ENCODE measurements at places on chromosomes 1 and 21. TPM values are rescaled to one million over a fixed set of nuclear protein-coding genes. Genes with fewer than 3 reads are reported as not detected.

RHCE gene
- total RNA-seq, result not detected

GRCh38 chr1:33228935-33229487 lies 27.3 kb upstream of the ZNF362 start:
- DNase-seq, result peak; percentile 87

CLDN17 gene
- not detected for total RNA-seq

- DNase-seq, result no peak
Observed at GRCh38 chr1:24972221-24972914, 42.3 kb upstream of the RUNX3 start.

C8B gene
- not detected for total RNA-seq

- DNase-seq, result no peak
Observed at GRCh38 chr1:14340002-14340785, 258.3 kb upstream of the KAZN start.

DNA sequence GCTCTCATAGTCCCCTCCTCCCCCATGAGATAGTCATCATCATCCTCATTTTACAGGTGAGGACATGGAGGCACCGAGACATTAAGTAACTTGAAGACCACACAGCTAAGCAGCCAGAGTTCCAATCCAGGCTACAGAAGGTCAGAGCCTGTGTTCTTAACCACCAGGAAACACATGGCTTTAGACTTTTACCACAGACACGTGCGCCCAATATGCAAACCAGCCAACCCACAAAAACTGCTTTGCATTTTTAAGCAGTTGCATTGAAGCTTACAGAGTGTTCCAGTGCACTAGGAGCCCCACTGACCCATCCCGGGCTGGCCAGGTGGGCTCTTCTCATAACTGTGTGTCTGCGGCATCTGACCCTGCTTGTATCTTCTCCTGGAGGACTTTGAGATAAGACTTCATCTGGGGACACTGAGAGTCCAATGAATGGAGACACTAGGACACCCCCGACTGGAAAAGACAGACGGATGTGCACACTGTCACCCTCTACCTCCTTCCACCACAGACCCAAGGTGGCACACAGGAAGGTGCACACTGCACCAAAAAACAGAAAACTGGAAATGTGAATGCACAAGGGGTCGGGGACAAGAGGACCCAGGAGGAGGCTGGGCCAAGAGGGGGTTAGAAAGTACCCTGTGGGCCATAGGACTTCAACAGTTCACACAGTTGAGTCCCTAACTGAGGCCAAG lies 56.4 kb downstream of the ETS2 start:
- DNase-seq, result no peak

DNA sequence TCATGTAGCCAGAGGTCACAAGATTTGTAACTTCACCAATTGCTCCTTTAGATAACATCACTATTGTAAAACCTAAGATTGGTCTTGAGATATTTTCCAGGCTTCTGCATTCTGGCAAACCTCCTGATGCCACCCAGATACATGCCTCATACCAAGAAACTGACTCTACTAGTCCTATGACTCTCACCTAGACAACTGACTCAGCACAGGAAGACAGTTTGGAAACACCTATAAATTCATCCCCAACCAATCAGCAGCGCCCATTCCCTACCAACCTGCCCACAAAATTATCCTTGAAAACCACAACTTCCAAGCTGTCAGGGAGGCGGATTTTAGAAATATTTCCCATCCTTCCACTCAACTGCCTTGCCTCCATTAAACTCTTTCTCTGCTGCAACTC lies 2.6 kb downstream of the NME7 start:
- no peak for DNase-seq

CFAP410 gene
- 28.7 TPM for total RNA-seq

DNA sequence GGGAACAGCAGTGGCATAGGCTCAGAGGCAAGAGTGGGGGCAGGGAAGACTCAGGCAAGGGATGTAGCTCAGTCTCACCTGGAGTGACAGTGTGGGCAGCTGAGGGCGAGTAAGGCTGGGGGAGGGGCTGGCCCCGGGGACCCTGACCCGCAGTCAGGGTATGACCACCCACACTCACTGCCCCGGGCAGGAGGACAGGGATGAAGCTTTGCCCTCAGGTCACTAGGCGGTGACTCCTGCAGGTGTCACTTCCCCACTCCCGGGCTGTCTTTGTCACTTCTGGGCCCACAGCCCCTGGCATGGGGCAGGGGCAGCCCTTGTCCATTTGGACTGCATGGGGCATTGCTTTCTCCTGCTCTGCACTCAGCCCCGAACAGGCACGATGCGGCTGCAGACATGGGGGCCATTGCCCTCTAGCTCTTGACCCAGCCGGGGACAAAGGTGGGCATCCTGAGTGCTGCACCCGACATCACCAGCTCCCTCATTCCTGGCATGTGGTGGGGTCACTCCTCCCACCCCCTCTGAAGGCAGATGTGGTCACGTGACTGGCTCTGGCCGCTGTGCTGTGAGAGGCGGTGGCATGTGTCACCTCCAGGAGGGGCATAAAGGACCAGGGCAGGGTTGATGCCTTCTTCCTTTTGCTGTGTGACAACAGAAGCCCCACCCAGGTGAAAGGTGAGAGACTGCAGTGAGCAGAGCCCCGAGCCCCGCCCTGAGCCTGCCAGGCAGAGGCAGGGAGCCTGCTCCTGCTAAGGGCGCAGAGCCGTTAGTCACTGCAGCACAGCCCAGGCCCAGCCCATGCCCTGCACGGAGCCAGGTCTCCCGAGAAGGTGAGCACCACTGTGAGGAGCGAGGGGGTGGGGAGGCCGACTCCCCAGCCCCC lies 66.0 kb downstream of the MATN1 start:
- DNase-seq, result no peak

ASCL5 gene
- not detected for total RNA-seq

DNA sequence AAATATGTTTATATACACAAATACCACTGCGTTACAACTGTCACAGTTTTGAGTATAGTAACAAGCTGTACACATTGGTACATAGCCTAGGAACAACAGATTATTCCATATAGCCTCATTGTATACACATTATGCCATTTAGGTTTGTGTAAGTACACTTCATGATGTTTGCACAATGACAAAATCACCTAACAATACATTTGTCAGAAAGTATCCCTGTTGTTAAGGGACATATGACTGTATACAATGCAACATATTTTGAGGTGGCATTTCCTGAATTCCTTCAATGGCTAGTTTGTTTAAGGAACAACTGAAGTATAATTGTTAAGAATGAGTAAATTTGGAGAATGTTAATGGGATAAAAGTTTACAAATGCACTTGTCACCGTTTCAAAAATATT lies 19.0 kb downstream of the PLPPR5 start:
- DNase-seq, result no peak

DNA sequence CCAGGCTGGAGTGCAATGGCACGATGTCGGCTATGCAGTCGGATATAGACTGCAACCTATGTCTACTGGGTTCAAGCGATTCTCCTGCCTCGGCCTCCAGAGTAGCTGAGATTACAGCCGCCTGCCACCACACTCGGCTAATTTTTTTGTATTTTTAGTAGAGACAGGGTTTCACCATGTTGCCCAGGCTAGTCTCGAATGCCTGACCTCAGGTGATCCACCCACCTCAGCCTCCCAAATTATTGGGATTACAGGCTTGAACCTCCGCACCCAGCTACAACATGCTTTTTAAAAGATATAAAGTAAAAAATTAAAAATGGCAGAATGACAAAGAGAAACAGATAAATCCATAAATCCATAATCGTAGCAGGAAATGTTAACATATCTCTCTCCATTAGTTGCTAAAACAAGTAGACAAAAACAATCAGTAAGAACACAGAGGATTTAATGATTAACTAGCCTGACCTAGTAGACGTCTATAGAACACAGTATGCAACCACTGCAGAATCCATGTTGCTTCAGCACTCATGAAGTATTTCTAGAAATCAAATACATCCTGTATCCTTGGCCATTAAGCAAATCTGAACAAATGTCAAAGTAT lies 59.9 kb upstream of the SPOCD1 start:
- no peak for DNase-seq

DNA sequence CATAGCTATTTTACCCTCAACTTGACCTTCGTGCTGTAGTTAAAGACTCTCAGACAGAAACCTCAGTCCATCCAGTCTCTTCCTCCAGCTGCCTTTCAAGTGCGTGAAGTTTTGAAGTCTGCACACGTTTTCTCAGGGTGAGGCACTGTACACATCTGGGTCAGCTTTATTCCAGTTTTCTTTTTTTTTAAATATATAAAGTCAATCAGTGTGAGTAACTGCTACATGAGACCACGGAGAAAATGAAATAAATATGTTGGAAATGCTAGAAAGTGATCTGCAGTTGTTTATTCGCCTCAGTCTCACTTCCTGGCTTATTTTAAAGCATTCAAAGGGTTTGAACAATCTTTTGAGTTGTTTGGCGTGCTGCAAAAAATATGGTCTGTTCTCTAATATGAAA lies 135.7 kb downstream of the ROR1 start:
- DNase-seq, result no peak

DNA sequence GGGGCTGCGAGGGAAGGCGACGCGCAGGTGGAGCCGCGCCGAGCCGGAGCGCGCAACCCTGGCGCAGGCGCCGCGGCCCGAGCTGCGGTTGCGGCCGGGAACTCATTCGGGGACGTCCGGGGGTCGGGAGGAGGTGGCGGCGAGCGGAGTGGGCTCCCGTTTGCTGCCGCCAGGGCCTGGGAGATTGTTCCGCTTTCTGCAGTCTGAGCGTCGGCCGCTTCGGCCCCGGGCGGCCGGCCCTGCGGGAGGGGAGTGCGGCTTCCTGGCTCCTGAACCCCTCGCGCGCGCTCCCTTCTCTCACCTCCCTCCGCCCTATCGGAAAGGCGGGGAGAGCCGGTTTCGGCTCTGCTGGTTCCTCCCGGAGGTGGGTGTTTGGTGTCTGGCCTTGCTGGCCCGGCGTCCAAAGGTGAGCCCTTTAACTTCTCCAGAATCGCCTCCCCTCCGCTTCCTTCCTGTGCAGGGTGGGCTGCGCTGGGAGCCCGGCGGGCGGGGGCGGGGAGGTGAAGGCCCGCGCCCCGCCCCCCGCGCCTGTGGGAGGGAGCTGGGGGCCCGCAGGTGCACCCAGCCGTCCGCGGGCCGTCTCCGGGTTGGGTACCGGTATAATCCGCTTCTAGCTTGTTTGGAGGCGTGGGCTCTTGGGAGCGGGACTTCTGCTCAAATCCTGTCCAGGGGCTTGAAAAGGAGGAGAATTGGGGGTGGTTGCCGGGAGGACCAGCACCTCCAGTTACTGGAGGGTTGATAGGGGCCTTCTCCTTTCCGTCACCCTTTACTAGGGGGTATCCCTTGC lies 683 bp downstream of the LRRC8D start:
- no peak for DNase-seq

SMIM34 gene
- not detected for total RNA-seq

GRCh38 chr1:23673086-23673813 lies 18.4 kb upstream of the RPL11 start:
- no peak for DNase-seq

DNA sequence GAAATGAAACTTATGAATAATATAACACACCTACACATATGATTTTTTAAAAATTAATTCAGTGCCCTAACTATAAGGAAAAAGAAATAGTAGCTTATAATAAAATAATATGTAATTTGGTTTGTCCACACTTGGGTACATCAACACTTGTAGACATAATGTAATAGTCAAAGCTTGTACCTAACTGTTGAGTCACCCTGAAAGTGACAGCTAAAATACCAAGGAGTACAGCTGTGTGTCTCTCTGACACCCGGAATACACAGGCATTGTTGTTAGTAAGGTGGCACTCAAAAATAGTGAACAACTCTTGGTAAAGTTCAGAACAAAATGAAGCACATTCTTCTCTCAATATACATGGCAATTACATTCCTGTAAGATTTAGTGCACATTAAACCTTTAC lies 243.4 kb downstream of the TRABD2B start:
- no peak for DNase-seq

DNA sequence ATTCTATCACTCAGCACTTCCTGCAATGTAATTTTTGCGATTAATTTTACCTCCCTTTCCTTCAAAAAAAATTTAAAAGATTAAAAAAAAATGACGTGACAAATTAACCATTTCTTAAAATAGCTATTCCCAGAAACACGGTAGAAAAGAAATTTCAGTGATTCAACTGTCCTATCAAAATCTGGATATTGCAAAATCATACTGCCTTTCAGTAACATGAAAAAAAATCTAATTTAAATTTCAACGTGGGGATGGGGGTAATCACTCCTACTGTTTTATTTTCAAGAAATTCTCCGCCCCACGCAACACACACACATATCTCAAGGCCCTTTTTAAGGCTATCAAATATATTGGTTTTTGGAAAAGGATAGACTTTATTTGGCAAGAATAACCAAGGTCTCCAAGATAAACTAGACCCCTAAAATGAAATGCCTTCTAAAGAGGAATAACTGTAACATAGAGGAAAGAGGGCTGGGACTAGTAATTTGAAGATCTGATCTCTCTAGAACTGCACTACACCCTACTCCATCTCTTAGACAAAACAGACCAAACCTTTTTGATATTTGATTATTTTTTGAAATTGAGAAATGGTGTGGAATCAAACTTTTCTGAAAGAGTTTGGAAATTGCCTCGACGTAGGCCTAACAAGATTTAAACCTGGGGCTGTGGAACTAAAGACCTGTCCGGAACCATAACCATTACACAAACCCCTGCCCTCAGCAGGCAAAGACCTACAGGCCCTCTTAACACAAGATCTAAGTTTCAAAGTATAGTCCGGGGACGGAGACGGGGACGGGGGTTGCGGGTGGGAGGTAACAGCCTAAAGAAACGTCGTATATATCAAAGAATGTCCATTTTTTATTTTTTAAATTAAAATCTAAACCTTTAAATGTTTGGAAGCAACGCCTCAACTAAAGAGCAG lies 941 bp downstream of the ARNT start:
- no peak for DNase-seq

- no peak for DNase-seq
Observed at GRCh38 chr1:74396933-74397332, 115.5 kb downstream of the LRRC53 start.

- DNase-seq, result no peak
Observed at GRCh38 chr1:63817152-63817667, 43.4 kb downstream of the ROR1 start.

CELA2A gene
- total RNA-seq, result not detected
